RWPE2 (cell line): ENCODE measurements at places on chromosomes 7 and 10.

DNA sequence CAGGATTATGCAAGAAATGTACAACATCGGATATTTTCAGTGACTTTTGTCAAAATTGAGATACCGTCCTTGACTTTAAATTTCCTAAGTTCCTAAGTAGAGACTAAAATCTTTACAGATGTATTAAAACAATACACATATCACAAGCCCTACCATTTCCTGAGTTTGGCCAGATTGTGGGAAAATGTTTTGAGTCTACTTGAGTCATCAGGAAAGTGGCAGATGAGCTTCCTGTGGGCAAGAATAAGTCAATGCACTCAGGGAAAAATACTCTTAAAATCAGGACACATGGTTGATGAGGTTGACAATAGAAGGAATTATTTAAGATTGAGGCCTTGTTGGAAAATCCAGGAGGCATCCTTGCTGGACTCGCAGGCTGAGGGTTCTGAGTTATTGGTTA is 162.5 kb downstream of the SNX10 start:
- DNase-seq, result no peak

DNA sequence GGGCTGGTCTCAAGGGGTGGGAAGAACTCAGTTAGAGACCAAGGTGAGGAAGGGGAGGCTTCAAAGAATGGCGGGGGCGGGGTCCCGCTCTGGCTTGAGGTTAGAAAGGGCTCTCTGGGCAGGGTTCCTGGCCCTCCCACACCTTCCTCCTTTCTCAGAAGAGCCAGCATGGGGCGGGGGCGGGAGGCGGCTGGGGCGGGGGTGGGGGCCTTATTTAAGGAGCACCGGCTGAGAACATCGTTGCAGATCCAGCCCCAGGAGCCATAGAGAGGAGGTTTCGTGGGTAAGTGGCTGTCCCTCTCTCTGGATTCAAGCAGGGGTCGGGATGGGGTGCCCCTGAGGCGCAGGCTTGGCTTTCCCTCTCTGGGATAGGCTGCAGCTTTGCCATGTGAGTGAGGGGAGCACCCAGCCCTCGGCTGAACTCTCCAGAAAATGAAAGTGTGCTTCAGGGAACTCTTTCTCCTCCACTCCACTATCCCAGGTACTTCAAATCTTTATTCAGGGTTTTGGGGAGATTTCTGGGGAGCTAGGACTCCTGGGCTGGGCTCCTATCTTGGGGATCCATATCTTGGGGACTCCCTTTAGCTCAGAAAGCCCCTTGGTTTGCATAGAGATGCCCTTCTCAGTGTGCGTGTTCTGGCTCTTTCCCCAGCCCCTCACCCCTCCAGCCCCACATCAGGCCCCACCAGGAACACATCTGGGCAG is 3.3 kb upstream of the CUEDC2 start:
- DNase-seq, result no peak

- no peak for DNase-seq
Measured at GRCh38 chr7:37923996-37924395, 3.6 kb downstream of the EPDR1 start.

DNA sequence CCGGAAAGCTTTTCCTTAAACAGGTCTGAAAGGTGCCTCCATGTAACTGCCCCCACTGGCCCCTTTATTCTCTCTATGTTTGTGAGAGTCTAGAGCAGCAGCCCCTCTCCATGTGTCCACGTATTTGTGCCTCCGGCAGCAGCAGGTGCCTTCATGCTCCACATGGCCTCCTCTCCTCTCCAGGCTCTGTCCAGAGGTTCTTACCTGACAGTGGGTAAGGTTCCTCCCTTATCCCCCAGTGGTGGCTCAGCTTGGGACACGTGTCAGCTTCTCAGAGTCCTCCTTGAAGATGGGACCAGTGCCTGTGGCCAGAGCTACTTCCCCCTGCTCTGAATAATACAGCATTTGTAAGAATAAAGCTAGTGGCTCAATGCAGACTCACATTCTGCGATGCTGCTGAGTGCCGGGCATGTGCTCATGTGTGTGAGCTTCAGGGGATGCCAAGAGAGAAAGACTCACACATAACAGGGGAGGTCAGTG is 7.9 kb downstream of the CALML3 start:
- no peak for DNase-seq

DNA sequence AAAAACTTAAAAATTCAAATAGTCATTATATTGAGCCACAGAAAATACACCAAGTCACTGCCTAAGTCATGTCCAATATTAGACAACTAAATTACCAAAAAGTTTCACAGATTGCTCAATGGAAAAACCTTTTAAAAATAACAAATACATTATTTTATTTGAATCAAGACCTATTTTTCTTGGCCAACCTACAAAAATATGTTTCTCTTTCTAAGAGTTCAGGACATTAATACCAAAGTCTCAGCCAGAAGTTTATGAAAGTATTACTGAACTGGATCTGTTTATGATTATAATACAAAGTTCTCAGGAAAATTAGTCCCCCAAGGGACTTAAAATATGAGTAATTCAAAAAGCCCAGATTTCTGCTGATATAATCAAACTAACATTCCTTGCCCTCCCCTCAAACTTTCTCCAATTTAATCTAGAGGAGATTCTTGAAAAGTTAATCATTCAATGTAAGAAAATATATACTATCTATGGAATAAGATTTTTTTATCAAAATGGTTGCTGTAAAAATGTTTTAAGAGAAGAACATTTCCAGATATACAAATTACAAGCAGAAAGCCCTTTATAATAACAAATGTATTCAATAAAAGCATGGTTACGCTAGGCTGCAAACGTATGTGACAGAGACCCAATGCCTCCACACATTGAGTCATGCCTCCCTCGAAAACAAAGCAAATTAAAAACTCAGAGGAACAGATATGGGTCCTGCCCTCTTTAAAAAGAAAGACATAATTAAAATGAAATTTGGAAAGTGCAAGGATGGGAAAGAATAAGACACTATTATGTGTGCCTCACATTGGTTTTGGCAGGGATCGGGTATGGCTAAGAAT is 381.6 kb downstream of the PARD3 start:
- no peak for DNase-seq

DNA sequence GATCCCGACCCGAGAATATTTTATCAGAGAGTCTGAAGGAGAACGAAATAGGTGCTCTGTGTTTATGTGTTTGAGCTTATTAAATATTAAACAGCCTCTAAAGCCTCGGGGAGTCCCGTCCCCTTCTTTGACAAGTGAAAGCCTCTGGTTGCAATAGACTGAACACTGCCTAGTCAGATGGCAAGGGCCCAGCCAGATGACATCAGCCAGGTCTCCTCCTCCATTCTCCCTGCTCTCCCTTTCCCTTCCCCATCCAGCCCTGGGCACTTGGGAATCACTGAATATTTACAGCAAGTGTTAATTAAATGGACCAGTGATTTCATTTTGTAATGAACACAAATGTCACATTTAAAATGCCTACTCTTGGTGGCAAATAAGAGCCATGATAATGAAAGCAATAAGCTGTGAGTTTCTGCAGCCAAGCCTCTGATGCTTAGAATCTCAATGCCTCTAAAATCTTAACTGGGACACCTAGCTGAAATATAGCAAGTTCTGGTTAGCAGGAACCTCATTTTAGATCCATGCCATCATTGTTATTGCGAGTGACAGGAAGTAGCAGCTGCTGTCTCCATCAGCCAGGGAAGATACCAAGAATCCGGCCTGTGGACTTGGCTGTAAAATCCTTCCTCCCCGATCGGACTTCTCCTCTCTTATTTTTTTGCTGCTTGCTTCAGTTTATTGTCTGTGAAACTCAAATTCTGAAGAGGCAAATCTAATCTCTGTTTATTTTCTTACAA is 202.1 kb downstream of the PRPF18 start:
- DNase-seq, result no peak
